ENCODE measurements at places on chromosomes 7 and 10.

GRCh38 chr7:20229646-20230500 lies 12.7 kb upstream of the MACC1 start:
- DNase-seq, result peak; percentile 65

- DNase-seq, result no peak
These were observed 201.9 kb downstream of the INHBA start for GRCh38 chr7:41501006-41501405.

GRCh38 chr7:3128857-3129490 lies 85.3 kb upstream of the CARD11 start:
- no peak for DNase-seq

GRCh38 chr7:4436936-4437335 lies 245.2 kb upstream of the FOXK1 start:
- no peak for DNase-seq

- DNase-seq, result no peak
These were observed 13.2 kb downstream of the CPSF4 start for GRCh38 chr7:99451936-99452335.

DNA sequence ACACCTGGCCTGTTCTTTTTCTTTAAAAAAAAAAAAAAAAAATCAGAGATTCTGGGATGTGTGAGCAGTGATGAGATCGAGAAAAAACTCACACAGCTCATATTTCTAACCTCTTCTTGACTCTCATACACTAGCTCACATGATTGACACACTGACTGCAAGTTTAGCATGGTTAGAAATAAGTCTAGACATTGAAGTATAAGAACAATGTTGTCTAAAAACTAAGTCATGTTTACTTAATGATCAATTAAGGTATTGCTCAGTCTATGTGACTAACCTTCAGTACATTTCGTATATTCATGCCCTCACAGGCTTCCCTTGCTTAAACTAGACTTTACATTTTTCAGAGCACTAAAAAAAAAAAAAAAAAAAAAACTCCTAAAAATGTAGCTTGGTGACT lies 775.1 kb downstream of the GATA3 start:
- DNase-seq, result no peak

GRCh38 chr10:53111529-53111928 lies 338.9 kb upstream of the MBL2 start:
- DNase-seq, result no peak

- no peak for DNase-seq
These were observed 8.0 kb upstream of the PWWP2B start for GRCh38 chr10:132388891-132389432.

- no peak for DNase-seq
These were observed 26.6 kb downstream of the ZNF775 start for GRCh38 chr7:150405584-150406311.

GRCh38 chr10:36440539-36440938 lies 684.9 kb upstream of the ANKRD30A start:
- no peak for DNase-seq

DNA sequence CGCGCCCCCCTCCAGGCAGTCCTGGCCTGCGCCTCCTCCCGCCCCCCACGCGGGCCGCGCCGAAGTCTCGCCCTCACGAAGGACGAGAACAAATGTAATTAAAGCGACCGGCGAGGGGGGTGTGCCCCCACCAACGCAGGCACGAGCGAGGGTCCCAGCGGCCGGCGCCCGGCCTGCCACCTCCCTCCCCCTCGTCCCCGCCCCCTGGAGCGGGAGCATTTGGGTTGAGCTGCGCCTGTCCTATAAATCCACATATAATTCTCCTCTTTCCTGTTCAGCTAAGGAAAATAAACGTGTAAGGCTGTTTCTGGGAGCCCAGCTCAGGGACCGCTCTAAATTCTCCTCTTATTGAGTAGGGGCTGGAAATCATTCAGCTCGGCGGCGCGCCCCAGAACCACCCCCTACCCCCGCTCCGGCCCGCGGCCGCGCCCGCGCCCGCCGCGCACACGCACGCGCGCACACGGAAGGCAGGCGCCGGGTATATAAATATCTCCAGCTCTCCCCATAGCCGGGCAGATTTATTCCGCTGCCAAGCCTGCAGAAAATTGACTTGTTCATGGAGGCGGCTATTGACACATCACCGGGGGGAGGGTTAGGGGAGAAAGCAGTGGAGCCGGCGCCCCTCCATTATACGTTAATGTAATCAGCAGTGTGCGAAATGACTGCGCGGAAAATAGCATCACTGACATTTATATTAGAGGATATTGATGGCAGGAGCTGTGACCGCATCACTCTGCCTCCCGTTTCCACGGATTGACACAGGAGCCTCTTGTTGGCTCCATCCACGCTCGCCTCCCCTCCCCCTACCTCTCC lies 61.6 kb upstream of the BTRC start:
- DNase-seq, result no peak
